ENCODE measurements at places on chromosomes 7 and 10. TPM values are rescaled to one million over a fixed set of nuclear protein-coding genes. Genes with fewer than 3 reads are reported as not detected.
A peak's percentile ranks its signal among the peaks of the same experiment; 100 is the strongest.

- DNase-seq = no peak
Measured at GRCh38 chr10:34667177-34667576, 147.9 kb downstream of the PARD3 start.

- no peak for DNase-seq
Measured at GRCh38 chr7:47814905-47815613, 133.2 kb downstream of the PKD1L1 start.

PLAU gene
- total RNA-seq = 29.0 TPM

DNA sequence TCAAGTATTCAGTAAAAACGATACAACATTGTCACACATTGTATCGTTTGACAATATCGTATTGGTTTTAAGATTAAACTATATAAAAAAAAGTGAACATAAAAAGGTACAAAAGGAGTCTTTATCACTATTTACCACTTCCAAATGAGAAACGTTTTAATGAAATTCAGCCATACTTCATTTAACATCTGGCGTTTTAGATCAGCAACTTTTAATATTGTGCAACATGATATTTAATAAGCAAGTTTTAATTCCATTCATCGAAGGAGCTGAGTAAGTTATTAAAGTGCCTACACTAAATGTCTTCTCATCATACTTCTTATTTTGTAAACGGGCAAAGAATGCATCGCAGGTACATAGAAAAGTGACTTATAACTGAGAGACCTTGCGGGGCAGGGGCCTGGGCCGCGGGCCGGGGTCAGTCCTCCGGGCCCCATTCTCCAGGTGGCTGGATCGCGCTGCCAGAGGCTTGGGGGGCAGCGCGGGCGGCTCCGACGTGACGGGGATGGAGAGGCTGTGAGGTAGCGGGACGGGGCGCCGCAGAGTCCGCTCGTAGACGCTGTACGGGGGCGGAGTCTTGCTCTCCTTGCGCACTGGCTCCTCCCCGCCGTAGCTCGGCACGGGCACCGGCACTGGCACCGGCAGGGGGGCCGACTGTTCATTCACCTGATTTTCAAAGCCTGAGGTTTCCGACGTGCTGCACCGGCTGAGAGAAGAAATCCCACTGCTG lies 165.8 kb upstream of the IMMP2L start:
- DNase-seq = no peak

MEOX2 gene
- 17.1 TPM for total RNA-seq

DNA sequence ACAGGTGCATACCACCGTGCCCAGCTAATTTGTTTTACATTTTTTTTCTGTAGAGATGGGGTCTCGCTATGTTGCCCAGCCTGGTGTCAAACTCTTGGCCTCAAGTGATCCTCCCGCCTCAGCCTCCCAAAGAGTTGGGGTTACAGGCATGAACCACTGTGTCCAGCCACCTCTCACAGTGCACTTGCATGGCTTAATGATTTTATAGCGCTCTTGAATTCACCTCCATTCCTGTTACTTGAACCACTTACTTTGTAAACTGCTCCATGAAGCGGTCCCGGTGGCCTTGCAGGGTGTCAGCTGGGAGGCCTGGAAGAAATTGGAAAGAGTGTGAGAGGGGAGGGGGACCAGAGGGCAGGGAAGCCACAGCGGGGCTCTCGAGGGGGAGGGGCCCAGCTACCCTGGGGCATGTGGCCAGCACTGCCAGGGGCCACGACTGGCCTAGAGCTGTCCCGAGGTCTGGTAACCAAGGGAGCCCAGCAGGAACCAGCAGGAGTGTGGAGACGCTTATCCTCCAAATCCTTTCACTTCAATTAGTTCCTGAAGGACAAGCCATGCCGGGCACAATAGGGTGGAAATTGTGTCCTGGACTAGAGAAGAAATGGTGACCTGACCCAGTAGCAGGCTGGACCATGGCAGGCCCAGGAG lies 76.0 kb downstream of the SPDYE5 start:
- DNase-seq = no peak

GRCh38 chr10:130418731-130419130 lies 282.5 kb downstream of the GLRX3 start:
- DNase-seq = no peak

DNA sequence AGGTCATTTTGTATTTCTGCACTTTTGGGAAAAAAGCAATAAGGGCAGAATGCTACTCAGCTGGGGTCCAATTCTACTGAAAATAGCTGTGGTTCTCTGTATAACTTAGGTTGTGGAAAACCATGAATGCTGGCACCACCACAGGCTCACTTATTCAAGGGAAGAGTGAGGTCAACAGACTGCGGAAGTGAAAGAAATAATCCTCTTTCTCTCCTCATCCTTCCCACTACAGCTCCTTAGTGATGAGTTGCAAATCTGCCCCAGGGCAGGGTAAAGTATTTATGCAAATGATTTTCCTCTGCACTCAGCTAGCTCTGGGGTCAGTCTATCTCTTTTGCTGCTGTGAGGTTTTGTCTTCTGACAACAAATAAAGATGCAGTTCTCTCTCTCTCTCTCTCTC lies 74.1 kb upstream of the PTPRZ1 start:
- no peak for DNase-seq

USP6NL gene
- 20.0 TPM for total RNA-seq

DNA sequence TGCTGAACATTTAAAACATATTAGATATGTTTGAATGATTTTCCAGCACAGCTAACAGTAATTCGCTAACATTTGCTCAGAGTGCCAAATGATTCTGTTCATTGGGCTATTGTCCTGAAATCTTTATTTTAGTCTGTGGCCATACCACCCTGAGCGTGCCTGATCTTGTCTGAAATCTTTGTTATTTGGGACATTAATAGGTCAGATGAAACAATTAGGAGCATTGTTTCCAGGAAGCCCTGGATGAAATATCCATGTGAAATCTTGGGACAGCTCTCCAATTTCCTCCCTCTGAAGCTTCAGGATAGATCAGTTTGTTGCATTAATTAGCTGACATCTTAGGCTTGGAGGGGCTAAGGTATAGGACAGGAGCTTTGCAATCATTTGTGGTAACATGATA lies 512.0 kb downstream of the KIF20B start:
- no peak for DNase-seq

- peak; percentile 67 for DNase-seq
Measured at GRCh38 chr7:38932509-38933168, 23.6 kb upstream of the VPS41 start.

FOXI2 gene
- not detected for total RNA-seq

GRCh38 chr7:149238051-149238450 lies 1.4 kb upstream of the ZNF212 start:
- DNase-seq = no peak

DNA sequence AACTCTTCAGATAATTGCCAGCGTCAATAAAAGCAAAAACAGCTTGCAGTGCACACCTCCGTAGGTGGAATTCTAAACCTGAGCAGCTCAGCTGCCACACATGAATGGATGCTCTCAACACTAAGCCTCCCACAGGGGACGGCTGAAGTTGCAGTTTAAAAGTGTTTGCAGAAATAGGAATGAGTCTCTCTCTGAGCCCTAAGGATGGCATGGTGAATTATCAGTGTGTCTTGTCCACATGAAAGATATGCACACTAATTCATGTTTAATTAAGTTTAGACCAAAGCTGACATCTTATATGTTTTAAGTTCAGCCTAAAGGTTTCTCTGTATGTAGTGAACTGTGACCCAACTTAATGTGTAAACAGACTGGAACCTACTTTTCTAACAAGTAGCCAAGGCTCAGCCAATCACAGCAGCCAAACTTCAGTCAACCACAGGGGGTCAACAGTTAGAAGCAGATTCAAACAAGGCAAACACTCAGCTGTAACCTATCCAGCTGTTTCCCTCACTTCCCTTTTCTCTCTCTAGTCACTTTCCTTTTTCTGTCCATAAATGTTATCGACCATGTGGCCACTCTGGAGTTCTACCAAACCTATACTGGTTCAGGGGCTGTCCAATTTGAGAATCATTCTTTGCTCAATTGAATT lies 38.1 kb downstream of the CTTNBP2 start:
- DNase-seq = no peak

- DNase-seq = no peak
Measured at GRCh38 chr10:78553792-78554191, 515.0 kb upstream of the ZMIZ1 start.

TMEM178B gene
- 0.18 TPM for total RNA-seq

DNA sequence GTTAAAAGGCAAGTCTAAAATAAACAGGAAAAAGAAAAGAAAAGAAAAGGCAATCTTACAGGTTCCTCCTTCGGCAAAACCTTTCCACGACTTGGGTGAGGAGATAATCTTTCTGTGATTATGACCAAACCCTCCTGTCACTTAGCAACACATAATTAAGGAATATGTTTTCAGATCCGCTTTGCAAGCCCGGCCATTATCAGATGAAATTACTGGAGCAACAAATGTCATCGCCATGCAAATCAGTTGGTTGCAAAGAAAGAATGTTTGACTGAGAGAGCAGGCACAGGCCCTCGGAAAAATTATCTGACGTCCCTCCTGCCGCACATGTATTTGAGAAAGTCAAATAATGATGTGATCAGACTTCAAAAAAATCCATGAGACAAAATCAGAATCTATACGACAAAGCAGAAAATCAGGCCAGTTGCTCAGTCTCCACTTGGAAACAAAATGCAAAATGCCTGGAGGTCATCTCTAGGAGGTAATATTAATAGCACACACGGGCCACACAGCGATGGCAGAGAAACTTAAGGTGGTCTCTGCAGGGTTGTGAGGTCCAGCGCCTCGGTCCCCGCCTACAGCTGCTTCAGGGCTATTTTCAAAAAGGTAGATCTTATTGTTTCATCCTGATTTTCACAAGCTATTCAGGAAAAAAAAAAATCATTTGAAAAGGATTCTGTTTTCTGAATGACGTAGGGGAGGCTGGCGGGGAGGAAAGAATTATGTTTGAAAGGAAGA lies 82.7 kb downstream of the ZRANB1 start:
- DNase-seq = peak; percentile 22

- DNase-seq = no peak
Measured at GRCh38 chr10:124301736-124302135, 117.0 kb downstream of the OAT start.
